ENCODE measurements at places on chromosomes 1 and 21.

DNA sequence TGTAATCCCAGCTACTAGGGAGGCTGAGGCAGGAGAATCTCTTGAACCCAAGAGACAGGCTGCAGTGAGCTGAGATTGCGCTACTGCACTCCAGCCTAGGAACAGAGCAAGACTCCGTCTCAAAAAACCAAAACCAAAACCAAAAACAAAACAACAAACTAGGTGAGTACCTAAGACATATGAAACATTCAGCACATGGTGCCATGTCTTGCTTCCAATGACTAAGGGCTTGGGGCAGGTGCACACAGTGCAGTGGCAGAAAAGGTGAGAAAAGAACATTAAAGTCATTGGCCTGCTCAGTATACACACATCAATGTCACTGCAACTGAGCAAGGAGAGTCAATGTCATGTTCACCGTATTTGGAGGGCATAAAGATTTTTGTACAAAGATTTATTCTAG lies 4.1 kb upstream of the ACTA1 start:
- DNase-seq, result no peak

- DNase-seq, result no peak
Measured at GRCh38 chr1:193311226-193311948, 125.0 kb upstream of the B3GALT2 start.

DNA sequence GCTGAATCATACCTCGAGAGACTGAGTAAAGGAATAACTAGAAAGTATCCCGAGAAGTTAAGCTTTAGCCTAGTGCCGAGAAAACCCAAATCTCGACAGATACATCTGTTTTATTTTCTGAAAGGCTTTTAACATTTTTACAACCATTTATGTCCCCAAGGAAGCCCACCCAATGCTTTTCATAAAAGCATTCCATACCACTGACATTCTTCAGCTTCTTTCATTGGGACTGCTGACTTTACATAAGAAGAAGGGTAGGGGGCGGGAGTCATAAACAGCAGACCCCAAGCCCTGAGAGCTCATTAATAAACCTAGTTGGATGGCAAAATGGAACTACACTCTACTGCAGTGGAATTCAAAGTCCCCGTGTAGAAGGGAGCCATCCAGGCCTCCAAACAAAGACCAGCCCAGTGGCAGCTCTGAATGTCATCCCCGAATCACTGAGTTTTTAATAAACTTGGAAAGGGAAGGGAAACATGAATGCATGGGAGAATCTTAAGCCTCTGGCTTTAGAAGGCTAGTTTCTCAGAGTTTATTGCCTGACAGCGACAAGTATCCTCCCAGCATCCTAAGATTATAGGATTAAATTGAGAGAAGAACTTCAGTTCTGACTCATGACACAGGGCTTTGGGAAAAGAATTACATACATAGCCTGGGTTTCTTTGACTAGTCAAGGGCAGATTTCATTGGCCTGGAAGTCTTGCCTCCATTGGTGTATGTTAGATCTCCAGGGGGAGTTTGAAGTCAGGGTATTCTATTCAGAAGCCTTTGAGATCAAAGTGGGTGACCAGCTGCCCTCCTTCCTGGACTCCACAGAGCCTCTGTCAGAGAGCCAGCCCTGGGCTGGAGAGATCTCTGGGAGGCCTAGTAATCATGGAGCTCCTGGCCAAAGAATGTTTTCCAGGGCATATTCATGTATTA lies 3.7 kb downstream of the ATF3 start:
- DNase-seq, result no peak

- DNase-seq, result no peak
Measured at GRCh38 chr1:243956450-243956849, 94.6 kb upstream of the ZBTB18 start.

DNA sequence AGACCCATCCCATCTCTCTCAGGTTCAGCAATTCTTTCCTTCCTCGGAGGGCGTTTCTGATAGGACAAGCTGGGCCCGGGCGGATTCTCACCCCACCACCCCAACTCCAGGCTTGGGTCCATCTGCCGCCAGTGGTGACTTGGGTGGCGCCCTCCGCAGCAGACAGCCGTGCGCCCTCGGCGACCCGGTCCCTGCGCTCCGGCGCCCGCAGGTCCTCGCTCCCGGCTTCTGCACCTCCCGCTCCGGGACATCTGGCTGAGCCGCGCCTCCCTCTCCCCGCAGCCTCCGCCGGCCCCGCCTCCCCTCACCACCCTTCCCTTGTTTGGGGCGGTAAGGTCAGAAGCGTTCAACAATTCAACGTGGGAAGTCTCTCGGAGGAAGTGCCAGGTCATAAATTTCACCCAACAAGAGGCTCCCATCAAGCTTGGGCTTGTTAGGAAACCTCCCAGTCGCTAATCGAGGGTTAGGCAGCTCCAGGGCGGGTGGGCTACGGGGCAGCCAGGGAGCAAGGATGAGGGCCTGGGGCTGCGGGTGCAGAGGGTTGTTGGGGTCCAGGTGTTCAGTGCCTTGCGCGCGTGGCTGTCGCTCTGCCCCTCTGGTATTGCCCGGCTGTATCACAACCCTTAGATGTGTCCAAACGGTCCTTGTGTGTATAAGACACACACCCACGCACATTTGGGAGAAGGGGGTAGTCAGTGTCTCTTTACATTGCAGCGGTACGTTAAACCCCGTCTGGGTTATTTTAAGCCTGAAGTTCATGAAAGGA lies 39.8 kb downstream of the OLIG1 start:
- no peak for DNase-seq

GRCh38 chr1:160726114-160726497 lies 12.9 kb upstream of the SLAMF7 start:
- DNase-seq, result no peak

GRCh38 chr1:92273039-92273438 lies 25.7 kb downstream of the GLMN start:
- no peak for DNase-seq

Measured in NCI-H1417 treated with DMSO at 0.1 percent for 48 hours (cell line).